Breast epithelium (tissue), 4 donors: ENCODE measurements at places on chromosomes 7 and 10. TPM values are rescaled to one million over a fixed set of nuclear protein-coding genes. Genes with fewer than 3 reads are reported as not detected.

GRCh38 chr7:30708983-30709382 lies 26.7 kb upstream of the CRHR2 start:
- H3K36me3 ChIP-seq = no peaks in the 10 kb centered on the region
- no peaks in the 10 kb centered on the region for H3K4me1 ChIP-seq
- H3K27me3 ChIP-seq = no peaks in the 10 kb centered on the region
- no peak overlapping the region for H3K4me3 ChIP-seq
- no peak for DNase-seq

DNA sequence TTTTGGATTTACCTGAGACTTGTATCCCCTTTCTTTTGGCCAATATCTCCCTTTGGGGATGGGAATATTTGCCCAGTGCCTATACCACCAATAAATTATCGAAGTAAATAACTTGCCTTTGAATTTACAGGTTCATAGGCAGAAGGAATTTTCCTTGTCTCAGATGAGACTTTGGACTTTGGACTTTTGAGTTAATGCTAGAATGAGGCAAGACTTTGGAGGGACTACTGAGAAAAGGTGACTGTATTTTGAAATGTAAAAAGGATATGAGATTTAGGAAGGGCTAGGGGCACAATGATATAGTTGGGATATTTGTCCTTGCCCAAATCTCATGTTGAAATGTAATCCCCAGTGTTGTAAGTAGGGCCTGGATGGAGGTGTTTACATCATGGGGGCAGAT lies 384.5 kb upstream of the GHITM start:
- H3K27ac ChIP-seq = no peak overlapping the region
- H3K4me1 ChIP-seq = no peaks in the 10 kb centered on the region
- DNase-seq = no peak
- H3K4me3 ChIP-seq = no peak overlapping the region
- no peaks in the 10 kb centered on the region for H3K27me3 ChIP-seq
- no peaks in the 10 kb centered on the region for H3K36me3 ChIP-seq

The CALML5 gene
- total RNA-seq = 31.1 TPM

DNA sequence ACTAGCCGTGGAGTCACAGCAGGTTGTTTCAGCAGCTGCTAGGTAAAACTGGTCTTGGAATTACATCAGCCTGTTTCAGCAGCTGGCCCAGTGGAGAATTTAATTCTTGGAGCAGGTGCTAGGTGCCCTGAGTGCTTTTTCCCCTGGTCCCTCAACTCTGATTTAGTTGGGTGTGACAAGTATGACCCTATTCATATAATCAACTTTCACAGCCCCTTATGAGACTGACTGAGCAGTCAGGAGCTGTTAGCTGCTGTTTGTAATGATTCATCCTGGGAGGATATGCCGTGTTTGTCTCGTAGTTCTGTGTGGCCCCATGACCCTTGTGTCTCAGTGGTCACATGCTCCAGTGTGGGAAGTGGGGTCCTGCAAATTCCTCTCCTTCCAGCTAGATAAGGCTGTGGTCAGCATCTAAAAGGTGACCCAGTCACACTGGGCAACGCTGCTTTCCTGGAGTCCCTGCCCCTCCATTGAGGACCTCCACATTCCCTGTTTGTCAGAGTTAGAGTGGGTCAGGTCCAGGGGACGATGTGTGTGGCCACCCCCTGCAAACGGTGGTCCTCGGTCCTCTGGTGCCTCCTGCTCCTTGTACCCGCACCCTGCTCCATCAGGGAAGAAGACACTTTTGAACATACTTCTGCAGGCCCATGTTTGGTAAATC lies 28.3 kb downstream of the TBATA start:
- no peaks in the 10 kb centered on the region for H3K36me3 ChIP-seq
- H3K27ac ChIP-seq = no peak overlapping the region
- H3K4me3 ChIP-seq = no peak overlapping the region
- no peaks in the 10 kb centered on the region for H3K4me1 ChIP-seq

GRCh38 chr10:48556065-48556464 lies 48.8 kb downstream of the ARHGAP22 start:
- no peak for DNase-seq
- H3K27ac ChIP-seq = no peak overlapping the region
- H3K4me3 ChIP-seq = no peak overlapping the region
- no peaks in the 10 kb centered on the region for H3K4me1 ChIP-seq
- H3K36me3 ChIP-seq = no peaks in the 10 kb centered on the region

The OPN4 gene
- total RNA-seq = not detected

DNA sequence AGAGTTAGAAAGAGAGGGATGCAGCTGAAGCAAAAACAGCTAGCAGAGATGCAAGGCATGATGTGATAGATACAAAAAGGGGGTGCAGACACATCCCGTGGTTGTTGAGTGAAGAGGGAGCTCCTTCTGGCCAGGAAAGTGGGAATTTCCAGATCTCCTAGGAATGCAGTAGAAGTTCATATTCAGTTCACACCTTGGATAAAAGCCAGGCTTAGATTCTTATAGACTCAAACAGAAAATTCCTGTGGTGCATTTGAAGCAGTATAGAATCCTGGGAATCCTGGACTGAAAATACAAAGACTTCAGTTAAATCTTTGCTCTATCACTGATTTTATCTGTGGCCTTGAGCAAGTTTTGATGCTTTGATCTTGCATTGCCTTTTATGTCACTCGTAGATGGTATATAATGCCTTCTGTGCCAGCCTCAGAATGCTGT lies 33.9 kb downstream of the SGPL1 start:
- no peaks in the 10 kb centered on the region for H3K4me1 ChIP-seq
- H3K27ac ChIP-seq = no peak overlapping the region
- no peak for DNase-seq
- no peaks in the 10 kb centered on the region for H3K27me3 ChIP-seq
- no peak overlapping the region for H3K4me3 ChIP-seq

GRCh38 chr7:44408596-44408995 lies 81.9 kb downstream of the NUDCD3 start:
- H3K27ac ChIP-seq = no peak overlapping the region
- DNase-seq = no peak
- no peaks in the 10 kb centered on the region for H3K27me3 ChIP-seq
- no peak overlapping the region for H3K4me3 ChIP-seq
- no peaks in the 10 kb centered on the region for H3K4me1 ChIP-seq
- H3K36me3 ChIP-seq = no peaks in the 10 kb centered on the region

GRCh38 chr7:41005374-41005901 lies 697.5 kb downstream of the INHBA start:
- H3K27ac ChIP-seq = no peak overlapping the region
- no peaks in the 10 kb centered on the region for H3K27me3 ChIP-seq
- H3K4me3 ChIP-seq = no peak overlapping the region
- no peaks in the 10 kb centered on the region for H3K4me1 ChIP-seq

The MUC3A gene
- total RNA-seq = 0.29 TPM

- H3K36me3 ChIP-seq = no peaks in the 10 kb centered on the region
- no peak for DNase-seq
- no peaks in the 10 kb centered on the region for H3K27me3 ChIP-seq
Measured at GRCh38 chr7:135771961-135772638, 23.5 kb upstream of the FAM180A start.

- H3K27me3 ChIP-seq = no peaks in the 10 kb centered on the region
- H3K4me3 ChIP-seq = no peak overlapping the region
- no peak overlapping the region for H3K27ac ChIP-seq
- DNase-seq = no peak
- no peaks in the 10 kb centered on the region for H3K36me3 ChIP-seq
Measured at GRCh38 chr7:13144673-13145072, 457.2 kb downstream of the ARL4A start.

DNA sequence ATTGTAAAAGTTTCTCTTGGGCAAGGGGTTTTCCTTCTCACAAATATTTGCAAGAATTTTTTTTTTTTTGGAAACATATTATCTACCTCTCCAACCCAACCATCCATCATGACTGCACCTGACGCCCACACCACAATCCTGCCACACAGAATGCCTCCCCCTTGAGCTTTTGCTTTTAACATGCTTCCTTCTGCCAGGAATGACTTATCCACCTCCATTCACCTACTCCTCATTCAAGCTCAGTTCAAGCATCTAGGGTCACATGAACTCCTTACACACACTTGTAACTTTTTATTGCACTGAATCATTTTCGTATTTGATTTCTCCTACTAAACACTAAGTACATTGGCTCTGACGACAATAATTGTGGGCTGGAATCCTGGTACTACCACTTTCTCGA lies 660.1 kb upstream of the AUTS2 start:
- H3K27ac ChIP-seq = no peak overlapping the region
- H3K4me1 ChIP-seq = no peaks in the 10 kb centered on the region
- H3K27me3 ChIP-seq = no peaks in the 10 kb centered on the region
- H3K36me3 ChIP-seq = no peaks in the 10 kb centered on the region
- no peak for DNase-seq
- no peak overlapping the region for H3K4me3 ChIP-seq
